ENCODE measurements at places on chromosomes 12 and 14.

DNA sequence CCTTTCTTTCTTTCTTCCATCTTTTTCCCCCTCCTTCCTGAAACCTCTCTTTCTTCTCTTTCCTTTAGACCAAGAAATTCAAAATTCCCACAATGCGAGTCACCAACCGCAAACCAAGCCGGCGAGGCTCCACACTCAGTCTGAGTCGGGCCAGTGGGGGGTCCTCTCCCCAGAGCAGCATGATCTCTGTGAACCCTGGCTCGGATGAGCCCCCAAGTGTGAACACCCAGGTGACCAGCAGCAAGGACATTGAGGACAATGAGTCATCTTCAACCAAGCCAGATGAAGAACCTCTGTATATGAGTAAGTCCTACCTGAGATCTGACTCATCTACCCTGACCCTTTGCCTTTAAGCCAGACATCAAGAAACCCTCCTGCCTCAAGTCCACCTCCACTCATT, 88.6 kb upstream of the TMEM233 start:
- no peak for DNase-seq

- DNase-seq, result no peak
These were observed 622.4 kb upstream of the TBX3 start for GRCh38 chr12:115306380-115306779.

- no peak for DNase-seq
These were observed 4.7 kb upstream of the CISTR start for GRCh38 chr12:53756300-53757100.

DNA sequence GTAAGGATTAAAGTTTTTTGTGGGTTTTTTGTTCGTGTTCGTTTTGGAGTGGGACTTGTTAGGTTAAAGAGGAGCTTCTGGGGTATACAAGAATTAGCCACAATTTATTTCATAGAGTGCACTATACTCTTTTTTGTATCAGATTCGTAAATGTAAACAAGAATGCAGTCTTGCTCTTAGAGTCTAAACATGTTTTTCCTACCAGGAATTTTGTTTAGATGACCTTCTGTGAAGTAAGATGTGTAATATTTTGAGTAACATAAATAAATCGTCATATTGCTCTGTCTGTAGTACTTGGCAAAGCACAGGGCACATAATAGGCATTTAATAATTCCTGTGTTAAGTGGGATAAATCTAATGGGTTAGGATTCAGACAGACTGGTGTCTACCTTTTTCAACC, 9.6 kb downstream of the CNOT2 start:
- DNase-seq, result no peak

GRCh38 chr14:75132382-75133086, 5.7 kb upstream of the NEK9 start:
- no peak for DNase-seq
